ENCODE measurements at places on chromosomes 6 and 20.

- no peak for DNase-seq
Observed at GRCh38 chr6:145044641-145045246, 690.6 kb downstream of the EPM2A start.

- no peak for DNase-seq
Observed at GRCh38 chr20:24699321-24700165, 230.1 kb downstream of the SYNDIG1 start.

- no peak for DNase-seq
Observed at GRCh38 chr6:121274666-121275295, 59.5 kb downstream of the TBC1D32 start.

GRCh38 chr6:154806804-154807203 lies 73.6 kb downstream of the SCAF8 start:
- no peak for DNase-seq

DNA sequence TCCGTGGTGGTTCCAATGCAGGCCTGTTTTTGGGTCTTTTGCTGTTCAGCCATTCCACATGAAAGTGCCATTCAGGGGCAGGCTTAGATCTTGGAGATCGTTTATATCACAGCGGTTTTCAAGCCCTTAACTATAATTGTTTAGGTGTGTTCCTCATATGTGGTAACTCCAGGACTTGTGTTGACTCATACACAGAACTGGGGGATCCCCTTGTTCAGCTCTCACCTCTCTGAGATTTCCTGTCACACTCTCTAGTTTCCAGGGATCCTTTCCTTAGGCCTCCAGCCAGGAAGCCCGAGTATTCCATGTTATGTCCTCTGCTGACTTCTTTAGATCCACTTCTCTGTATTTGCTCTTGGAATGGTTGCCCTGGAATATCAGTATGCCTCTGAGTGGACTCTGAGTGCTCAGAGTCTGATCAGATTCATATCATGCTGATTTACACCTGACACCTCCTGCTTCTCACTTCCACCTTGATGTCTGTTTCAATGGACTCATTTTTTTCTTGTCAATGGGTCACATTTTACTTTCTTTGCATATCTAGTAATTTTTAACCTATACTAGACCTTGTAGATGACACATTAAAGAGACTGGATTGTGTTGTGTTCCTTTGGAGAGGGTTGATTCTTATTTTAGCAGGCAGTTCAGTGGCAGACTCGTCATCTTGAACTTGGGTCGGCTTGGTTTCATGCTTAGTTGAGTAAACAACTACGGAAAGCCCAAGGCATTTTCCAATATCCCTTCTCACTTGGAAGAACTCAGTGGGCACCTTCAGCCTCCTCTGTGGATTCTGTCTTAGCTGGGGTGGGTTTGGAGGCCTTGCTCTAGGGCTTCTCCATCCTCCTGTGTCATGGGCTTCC lies 13.1 kb downstream of the NTSR1 start:
- no peak for DNase-seq

GRCh38 chr6:110662490-110663211 lies 152.6 kb downstream of the CDK19 start:
- no peak for DNase-seq

DNA sequence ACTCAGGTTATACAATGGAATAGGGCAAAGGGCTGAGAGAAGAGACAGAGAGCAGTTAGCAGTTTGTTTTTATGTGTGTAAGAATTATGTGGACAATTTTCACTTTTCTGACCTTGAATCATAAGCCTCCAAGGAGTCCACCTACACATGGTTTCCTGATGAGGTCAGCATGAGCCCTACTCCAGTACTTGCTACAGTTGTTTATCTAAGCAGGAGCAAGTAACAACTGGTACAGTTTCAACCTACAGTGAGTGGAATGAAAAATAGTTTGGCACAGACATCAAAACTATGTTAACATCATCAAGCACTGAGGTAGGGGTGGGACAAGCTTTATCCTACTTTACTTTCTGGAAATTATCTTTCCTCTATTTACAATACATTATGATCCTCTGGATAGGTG lies 426.7 kb upstream of the ID4 start:
- DNase-seq, result no peak

- no peak for DNase-seq
Observed at GRCh38 chr6:166946125-166946524, 10.2 kb downstream of the RNASET2 start.

DNA sequence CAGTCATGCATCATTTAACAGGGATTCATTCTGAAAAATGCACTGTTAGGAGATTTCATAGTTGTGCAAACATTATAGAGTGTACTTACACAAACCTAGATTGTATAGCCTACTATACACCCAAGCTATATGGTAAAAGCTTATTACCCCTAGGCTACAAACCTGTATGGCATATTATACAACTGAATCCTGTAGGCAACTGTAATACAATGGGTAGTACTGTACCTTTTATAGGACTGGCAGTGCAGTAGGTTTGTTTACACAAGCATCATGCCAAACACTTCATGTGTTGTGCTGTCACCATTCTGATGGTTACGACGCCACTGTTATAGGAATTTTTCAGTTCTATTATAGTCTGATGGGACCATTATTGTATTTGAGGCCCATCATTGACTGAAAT lies 39.3 kb upstream of the KHDC1 start:
- no peak for DNase-seq

DNA sequence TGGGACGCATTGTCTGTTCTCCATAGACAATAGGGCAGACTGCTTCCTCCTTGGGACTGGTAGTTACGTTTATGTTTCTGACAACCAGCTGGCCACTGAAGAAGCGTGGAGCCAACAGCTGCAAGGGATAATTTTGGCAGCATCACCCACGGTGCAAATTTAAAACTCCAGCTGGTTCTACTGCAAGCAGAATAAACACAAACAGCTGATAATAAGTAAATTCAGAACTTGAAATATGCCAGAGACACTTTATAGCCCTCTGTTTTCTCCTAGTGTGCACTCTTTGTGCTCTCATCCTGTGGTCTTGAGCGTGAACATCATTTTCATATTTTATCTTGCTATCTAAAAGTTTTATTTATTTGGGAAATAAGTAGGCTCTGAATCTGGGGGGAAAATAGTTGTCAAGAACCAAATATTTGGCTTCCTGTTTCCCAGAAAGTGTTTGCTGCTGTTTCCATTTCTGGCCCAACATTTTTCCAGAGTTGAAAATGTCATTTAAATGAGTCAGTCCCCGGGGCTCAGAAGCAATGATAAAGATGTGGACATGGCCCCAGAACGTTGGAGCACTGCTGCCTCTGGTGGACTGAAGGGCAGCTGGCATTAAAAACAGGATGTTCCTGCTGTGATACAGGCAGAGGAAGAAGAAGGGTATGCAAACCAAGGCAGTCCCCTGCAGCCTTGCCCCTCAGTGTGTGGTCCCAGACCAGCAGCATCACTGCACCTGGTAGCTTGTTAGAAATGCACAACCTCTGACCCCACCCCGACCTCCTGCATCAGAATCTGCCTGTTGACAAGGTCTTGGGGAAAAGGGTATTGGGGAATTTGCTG lies 12.5 kb upstream of the THBD start:
- DNase-seq, result no peak

DNA sequence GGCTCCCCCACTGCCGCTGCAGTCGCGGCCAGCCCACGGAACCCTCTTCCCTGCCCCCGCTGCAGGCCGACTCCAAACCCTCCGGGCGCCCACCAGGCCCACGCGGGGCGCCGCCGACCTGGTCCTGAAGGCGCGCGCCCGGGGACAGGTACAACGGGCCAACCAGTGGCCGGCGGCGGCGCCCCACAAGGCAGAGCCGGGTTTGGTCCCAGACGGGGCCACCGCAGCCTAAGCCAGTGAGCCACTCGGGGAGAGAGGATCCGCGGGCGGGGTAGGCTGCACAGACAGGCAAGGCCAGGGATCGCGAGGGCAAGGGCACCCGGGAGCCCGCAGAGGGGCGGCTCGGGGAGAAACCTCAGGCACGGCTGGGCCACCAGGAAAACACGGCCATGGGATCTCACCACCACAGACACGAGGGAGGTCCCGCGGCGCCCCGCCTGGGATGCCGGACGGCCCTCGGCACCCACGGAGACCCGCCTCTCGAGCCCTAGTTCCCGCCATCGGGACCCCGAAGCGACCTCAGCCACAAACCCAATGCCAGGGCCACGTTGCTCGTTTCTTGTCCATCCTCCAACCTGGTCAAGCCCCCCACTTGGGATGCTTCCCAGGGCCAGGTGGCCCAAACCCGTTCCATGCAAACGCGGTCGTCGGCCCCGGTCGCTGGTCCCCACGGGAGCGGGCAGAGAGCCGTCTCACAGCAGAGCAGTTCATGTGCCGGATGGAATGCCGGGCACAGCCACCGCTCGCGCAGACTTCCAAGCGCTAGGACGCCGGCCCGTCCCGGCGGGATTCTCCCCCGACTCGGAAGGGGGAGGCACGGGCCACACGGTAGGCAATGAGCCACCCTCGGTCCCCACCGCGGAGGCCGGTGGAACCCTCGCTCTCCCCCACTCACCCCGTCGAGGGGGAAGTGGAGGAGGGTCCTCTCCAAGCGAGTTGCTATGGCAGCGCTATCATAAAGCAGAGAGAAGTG lies 1956.6 kb upstream of the DEFB115 start:
- no peak for DNase-seq

DNA sequence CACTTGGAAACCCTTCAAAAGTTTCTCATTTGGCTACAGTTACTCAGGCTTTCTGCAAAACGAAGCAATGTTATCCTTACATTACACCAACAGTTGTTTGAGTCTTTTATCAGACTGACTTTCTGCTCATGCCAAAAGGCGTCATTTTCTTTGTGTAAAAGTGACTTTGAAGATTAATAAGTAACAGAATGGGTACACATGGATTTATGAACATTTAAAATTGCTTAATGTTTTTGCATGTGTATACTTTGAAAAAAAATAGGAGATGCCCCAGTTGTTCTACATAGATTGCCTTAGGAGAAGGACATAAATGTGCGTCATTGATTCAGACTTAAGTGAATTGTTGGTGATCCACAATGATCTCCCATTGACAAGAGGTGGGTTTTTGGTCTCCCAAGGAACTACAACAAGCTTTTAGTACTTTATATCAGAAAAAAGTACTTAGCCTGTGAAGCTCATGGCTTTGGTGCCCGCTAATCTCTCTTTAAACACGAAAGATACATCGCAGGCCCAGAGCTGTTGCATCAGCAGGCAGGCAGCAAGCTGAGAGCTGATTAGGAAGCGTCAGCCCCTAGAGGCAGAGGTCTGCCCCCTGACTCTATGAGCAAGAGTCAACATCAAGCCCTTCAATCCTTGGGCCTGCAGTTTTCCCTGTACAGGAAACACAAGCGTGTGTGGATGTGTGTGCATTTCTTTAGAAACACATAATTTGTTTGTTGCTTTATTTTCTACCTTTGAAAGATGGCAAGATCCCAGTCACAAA lies 45.9 kb downstream of the SLC22A3 start:
- no peak for DNase-seq

DNA sequence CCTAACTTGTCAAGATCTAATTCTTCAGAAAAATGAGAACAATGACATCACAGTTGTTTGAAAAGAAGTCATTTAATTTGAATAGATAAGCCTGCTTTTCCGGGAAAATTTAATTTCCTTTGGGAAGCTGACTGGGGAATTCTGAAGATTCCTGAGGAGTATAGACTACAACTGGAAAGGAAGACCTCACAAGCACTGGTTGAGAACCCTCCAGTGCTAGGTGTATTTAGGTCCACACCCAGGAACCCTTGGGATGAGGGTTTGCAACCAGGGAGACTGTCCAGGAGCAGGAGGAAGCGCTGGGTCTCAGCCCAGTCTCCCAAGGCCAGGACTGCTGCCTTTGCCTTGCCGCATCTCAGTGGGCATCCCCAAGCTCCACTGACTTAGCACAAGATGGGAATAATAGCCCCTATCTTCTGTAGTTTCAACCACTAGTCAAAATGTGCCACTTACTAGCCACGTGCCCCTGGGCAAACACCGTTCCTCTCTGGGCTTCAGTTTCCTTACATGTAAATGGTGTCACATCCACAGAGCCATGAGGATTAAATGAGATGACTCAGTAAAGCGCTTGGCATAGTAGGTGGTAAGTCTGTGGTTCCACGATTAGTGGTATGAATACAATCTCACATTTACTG lies 6.9 kb upstream of the CD93 start:
- DNase-seq, result no peak

DNA sequence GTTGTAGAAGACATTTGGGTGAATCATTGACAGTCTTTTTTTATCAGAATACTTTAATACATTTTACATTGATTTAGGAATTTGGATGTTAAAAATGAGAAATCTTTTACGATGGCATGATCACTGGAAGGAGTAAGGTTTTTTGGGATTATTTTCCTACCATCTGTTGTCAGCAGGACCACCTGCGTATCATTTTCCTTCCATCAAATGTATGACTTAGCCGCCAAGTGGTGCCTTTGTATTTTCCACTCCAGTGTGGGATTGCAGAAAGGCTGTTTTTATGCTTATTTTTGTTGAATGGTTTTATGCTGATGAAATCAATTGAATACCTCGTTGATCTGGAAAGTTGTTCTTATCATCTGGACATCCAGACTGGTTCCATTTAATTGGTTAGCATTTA lies 35.8 kb downstream of the AKAP12 start:
- peak; percentile 19 for DNase-seq

DNA sequence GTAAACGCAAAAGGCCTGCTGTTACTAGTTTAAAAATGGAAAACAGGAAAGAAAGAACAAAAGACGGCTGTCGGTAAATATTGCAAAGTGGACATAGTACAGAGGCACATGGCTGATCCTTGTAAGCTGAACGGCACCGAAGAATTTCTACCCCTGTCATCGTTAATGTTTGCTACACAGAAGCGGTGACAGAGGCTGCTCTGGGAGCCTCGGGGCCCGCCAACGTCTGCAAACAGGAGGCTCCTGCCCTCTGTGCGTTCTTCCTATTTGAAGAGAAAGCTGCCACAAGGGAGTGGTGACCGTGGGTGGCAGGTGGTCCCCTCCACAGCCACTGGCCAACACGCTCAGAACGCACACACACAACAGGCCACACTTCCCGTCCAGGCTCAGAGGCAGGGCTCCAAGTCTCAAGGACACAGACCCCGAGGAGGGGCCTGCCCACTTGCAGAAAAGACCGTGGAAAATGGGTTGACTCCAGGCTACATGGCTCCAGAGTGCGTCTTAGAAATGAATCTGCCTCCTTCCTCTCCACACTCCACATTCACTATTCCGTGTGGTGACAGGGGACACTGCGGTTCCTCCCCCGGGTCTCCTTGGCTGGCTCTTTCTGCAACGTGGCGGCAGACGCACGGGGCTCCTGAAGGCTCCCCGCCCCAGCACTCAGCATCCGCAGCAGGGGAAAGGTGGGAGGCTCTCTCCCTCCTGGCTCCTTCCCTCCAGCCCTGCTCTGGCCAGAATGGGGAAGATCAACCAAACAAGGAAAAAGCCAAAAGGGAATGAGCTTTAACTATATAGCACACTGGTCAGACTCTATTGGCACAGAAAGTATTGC lies 64.5 kb downstream of the GMPR start:
- DNase-seq, result no peak

DNA sequence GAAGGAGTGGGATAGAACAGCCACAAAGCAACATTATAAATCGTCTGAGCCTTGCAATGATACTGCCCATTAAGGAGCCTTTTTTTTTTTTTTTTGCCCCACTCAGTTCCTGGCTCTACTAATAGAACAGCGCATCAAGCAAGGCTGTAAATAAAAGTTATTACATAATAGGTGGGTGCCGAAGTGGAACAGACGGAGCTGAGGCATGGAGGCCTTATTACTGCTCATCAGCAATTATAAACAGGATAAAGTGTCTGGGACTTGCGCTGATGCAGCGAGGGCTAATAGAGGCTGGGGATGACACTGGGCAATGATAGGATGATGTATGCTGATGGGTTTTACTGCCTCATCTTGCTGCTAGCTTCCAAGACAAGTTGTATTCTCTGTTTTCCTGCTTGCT lies 272.1 kb downstream of the ZFAND3 start:
- DNase-seq, result no peak

Data from NCI-H1930 (cell line).